Ureter (tissue), 1 donor: ENCODE measurements at places on chromosomes 12 and 14. TPM values are rescaled to one million over a fixed set of nuclear protein-coding genes. Genes with fewer than 3 reads are reported as not detected.

GRCh38 chr12:75257510-75257909, 47.9 kb upstream of the KCNC2 start:
- no peak for DNase-seq

DNA sequence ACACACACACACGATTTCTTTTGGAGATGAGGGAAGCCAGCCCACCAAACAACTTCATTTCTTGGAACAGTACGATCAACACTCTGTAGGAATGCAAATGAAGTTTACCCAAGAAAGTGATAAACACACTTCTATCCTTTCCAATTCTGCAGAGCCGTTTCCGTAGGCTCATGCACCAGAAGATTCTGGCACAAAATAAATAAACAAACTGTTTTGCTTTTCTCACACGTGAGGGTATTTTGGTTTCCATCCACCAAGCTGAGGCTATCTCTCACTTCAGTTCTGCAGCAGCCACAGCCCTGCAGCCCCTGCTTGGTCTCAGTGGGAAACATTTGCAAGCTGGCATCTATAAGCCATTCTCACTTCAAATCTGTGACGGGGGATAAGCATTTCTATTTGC, 15.3 kb upstream of the TSPAN11 start:
- DNase-seq = no peak

DNA sequence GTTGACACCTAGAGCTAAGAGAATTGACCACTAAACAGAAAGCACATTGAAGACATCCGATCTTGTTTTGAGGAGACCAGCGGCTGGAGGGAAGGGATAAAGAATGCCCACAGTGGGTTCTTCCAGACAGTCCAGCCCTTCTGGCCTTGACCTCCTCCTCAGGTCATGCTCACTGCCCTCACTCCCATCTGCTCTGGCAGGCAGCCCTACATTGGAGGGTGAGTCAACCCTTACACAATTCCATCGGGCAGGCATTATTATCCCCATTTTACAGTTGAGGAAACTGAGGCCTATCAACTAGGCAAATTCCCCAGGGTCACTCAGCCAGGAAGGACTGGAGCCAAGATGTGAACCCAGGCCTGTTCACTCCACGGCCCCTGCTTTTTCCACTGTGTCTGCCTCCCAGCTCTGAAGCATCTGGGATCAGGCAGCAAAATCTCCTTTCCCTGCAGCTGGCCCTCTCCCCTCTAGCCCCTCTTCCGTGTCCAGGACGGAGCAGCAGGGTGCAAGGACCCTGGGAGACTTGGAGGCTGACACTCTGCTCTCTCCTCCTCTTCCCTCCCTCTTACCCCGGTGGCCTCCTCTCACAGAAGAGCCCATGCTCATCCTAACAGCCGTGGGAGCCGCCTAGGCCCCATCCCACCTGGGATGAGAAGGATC, 5.3 kb downstream of the SCNN1A start:
- DNase-seq = no peak

DNA sequence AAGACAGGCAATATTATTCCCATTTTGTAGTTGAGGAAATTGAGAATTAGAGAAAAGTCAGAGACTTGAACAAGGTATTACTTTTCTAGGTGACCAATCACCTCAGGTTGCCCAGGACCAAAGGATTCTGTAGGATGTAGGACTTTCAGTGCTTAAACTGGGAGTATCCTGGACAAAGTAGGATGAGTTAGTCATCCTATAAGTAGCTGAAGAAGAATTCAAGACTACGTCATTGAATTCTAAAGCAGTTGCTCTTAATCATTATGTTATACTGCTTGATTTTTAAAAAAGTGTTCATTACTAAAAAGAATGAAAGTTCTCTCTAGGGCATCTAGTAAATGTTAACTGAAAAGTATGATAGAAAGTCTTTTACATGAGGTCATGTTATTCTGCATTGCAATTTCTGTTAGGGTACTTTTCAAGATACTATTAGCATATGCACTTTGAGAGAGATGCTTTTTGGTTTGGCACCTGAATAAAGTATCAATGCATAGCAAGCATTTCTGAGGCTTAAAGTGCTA, 101.7 kb downstream of the RTN1 start:
- DNase-seq = no peak

GRCh38 chr12:120093336-120093591, 23.3 kb downstream of the RAB35 start:
- no peak for DNase-seq

DNA sequence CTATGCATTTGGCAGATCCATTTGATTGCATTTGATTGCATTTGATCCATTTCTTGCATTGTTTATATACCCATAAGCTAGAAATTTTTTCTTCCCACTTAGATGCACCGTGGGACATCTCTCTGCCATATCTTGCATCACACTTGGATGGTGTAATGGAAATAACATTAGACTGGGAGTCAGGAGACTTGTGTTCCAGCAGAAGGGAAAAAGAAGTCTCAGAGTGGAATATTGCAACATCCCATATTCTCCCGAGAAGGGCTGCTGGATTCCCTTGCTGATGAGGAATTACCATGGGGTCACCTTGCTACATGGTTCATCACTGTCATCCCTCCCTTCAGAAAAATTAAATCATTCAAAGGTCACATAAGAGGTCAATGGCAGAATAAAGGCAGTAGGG, 78.1 kb downstream of the KSR2 start:
- DNase-seq = no peak

DNA sequence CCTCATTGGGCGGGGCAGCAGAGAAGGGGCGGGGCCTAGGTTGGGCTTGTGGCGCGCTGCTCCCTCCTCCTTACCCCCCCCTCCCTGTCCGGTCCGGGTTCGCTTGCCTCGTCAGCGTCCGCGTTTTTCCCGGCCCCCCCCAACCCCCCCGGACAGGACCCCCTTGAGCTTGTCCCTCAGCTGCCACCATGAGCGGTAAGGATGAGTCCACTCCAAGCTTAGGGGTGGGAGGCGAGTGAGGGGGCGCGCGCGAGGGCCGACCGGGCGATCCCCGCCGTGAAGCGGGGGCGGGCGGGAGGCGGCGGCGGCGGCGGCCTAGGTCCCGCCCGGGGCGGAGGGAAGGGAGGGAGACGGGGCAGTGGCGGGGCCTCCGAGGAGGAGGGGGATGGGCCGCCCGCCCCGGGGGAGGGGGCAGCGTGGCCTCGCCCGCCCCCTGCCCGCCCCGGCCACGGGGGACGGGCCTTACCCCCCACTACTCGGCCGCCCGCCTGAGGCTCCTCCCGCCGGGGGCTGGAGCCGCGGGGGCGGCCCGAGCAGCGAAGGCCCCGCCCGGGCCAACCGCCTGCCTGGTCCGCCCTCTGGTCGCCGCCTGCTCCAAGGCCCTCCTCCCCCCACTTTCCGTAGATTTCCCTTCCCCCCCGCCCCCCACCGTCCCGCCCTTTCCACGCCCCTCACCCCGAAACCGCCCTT, at the start of gene SP1:
Gene SP1, plus strand, starts transcription at position 73 of the 690 bp plus-strand sequence. Its CDS starts 116 bp downstream, at position 189.
- DNase-seq = peak; percentile 93

DNA sequence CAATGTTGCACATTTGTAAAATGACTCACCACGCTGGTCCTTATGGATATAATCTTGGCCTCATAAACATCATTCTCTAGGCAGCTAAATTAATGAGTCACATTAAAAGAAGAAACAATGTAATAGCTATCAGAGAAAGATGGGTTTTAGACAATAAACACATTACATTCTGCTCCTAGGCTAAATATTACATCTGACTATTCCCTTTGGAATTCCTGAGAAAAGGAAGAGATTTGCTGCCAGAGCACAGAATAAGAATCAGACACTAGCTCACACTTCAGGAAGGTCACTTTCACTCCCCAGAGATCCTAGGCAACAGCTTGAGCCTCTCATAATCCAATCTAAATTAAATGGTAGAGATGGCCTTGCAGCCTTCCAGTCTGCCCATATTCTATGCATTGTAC, 218.2 kb downstream of the PTPRO start:
- DNase-seq = no peak

- DNase-seq = no peak
These were observed 2.7 kb upstream of the NUAK1 start for GRCh38 chr12:106141452-106141851.

DNA sequence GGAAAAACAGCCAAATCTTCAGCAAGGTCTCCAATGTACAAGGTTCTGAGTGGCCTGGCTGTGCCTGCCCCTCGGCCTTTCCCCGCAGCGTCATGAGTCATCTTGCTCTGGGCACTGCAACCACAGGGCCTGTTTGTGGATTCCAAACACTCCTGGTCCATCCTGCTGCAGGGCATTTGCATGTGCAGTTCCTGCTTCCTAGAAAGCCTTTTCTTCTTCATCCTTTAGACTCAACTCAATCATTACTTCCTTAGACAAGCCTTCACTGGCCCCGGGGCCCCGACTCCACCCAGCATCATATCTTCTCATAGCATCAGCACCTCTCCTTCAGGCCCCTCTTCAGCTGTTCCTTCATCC, 101.8 kb upstream of the EGLN3 start:
- no peak for DNase-seq

The LTA4H gene
- 64.0 TPM for total RNA-seq

The SLC6A15 gene
- total RNA-seq = 0.31 TPM

The VDR gene
- total RNA-seq = 12.6 TPM

The ASIC1 gene
- 1.6 TPM for total RNA-seq

The ZNF839 gene
- 18.1 TPM for total RNA-seq
